ENCODE measurements at places on chromosomes 16 and 17.

DNA sequence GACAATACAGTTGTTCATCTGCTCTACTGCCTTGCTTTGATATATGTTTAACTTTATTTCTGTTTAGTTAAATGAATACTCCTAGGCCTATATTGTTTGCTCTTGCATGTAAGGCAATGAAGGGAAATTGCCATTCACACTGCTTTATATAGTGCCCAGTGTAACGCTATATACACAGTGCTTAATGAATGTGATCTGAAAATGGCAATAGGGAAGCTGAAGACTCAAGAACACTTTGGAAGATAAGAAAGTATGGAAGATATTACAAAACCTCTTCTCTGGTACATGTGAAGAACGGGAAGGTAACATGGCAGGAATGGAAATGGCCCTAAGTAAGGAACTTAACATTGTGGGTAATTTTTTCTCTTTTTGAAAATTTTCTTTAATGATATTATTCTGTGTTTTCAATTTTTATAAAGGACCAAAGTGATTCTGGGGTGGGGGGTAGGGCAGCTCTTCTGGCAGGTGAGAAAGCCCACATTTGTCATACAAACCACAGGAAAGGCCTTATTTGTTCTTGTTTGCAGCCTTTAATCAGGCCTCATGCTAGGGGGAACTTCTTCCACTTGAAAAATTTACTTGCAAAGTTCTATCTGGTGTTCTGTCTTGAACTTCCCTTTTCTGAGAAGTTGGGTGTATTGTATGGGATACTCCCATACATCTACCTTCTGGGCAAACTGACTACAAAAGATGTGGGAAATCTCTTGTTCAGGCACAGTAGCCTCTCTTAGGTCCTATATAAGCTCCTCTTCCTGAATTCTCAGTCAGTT, 100.8 kb upstream of the CORO6 start:
- DNase-seq = peak; percentile 87

DNA sequence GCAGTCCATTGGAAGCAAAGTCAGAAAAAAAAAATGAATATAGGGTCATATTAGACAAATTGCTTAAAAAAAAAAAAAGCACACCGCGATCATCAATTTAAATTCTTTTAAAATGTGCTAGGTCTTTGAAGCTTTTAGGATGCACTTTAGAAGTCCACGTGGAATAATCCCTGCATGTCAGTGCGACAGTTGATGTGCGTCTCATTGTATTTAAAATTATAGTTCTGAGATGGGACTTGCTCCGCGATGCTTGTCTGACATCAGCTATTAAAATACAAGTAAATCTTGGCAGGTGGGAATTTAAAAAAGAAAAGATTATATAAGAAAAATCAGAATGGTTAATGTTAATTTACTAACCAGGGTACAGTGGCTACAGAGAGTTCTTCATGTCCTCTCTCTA, 105.2 kb downstream of the RBFOX1 start:
- no peak for DNase-seq

DNA sequence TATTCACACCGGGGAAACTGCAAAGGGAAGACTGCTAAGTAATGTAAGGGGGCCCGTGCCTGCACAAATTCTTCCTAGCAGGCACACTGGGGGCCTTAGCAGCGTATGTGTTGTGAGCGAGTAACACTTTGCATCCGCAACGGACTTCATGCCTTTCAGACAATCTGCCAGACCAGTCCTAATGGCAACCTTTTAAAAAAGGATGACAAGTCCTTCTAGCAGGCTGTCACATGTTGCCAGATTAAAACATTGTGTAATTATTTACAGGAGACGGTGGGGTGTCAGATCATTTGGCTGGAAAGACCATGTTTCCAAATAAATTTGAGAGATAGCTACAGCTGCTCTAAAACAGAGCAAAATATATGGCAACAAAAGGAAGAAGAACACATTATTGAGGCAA, 46.1 kb downstream of the CPPED1 start:
- DNase-seq = no peak

DNA sequence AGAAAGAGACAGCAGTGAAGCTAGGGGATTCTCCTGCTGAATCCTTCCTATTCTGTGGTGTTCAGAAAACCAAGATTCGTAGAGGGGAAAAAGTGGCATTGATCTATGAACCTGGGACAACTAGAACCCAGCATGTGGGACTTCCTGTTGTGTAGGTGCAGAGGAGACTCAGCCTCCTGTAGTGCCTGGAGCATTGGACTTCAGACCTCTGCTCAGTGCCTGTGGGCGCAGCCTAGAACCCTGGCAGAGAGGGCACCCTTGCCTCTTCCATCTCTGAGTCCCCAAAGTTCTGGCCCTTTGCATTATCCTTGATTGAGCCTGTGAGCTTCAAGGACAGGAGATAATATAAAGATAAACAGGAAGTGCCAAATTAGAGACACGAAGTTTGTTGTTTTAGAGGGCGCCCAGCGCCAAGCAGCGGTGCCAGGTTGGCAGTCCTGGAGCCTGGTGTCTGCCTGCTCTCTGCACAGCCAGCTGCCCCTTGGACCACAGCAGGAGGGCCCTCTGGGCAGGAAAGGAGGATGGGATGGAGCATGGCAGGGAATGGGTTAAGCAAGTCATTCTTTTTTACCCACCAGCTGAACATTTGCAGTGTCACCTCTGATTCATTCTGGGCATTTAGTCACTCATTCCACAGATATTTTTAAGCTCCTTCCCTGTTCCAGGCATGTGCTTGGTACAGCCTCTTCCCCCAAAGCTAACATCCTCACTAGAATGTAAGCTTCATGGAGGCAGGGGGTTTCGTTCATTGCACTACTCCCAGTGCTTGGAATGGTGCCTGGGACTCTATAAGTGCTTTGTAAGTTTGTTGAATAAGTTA, 11.9 kb upstream of the SP6 start:
- no peak for DNase-seq

- no peak for DNase-seq
Measured at GRCh38 chr16:22380529-22380928, 6.1 kb upstream of the CDR2 start.

DNA sequence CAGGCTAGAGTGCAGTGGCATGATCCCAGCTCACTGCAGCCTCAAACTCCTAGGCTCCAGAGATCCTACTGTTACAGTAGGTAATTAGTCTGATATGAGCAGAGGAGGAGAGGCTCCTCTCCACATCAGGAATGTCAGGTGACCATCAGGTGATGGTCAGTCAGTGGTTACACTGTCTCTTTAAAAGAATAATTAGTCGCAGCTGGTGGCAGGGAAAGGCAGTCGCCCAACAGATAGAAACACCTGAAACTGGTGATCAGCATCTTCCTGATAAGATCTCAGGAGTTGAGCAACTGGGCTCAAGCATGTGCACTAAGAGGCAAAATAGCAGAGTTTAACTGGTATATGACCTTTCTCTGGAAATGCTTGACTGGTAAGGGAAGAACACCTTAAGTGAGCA, 21.5 kb upstream of the ABCA5 start:
- DNase-seq = no peak

All from NB4 (cell line).